ENCODE measurements at places on chromosomes 5 and 9. TPM values are rescaled to one million over a fixed set of nuclear protein-coding genes. Genes with fewer than 3 reads are reported as not detected.
A peak's percentile ranks its signal among the peaks of the same experiment; 100 is the strongest.

- peak; percentile 55 for DNase-seq
Observed at GRCh38 chr5:36301858-36302603, at the start of gene RANBP3L. Gene RANBP3L (minus strand): TSS chr5:36301902. CDS start chr5:36301416, 486 bp downstream.

DNA sequence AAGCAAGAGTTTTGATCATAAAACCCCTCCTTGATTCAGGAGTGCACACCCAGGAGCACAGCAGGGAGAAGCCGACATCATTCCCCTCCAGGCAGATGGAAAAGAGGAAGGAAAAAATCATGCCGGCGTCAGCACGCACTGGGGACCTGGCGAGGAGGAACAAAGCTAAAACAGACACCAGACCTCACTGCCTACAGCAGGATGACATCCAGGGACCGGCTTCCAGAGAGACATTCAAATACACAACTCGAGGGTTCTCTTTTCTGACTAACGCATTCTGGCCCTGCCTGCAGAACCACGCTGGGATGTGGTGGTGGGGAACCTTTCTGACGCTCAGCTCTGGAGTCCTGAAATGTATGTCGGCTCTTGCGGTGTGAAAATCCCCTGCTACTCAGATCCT is 2.7 kb downstream of the UBAC1 start:
- no peak for DNase-seq

DNA sequence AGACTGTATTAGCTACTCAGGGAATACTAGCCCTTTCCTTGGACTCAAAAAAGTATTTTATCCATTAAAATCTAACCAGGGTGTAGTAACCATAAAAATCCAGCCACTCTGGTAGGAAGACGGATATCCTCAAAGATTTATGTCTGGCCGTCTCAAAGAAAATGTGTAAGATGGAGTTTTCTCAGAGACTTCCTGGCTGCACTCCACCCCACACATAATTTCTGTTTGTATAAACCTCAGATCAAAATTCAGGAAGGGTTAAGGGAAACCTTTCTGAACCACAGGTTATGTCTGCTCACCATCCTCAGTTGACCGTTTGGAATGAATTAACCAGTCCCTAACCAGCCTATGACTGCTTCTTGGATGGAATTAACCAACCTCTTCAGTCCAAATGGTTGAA is 13.8 kb upstream of the SMIM23 start:
- DNase-seq, result no peak

DNA sequence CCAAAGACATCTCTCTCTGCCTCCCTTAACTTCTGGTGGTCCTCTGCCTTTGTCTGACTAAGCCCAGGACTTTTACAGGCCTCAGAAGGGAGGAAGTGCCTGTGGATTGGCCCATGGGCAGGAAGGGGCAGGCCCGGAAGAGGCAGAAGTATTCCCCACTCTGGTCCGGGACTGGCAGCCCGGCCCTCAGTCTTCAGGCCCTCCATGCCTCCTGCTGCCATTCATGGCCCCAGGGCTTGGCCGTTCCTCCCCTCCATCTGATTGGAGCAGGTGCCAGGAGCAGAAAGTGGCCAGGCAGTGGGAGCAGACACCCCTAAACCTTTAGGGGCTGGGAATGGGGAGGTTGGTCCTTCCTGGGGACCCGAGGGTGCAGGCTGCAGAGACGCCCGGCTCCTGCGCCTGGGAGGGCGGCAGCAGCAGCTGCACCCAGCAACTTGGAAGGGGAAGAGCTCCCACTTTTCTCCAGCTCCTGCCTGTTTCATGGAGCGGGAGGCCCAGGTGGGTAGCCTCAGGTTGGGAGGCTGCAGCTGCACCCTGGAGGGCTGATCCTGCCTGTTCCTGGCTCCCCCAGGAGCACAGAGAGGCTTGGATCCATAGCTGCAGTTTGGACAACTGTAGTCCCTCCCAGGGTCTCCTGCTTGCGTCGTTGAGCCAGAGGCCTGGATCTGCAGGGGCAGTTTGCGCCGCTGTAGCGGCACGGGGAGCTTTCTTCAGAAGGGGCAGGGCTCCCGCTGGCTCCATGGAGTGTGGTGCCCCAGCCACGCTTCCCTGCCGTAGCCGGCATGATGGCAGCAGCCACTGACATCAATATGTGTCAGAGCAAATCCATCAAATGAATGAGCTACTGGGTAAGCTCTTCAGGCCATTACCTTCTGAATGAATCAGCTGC is 661.5 kb upstream of the NUDT12 start:
- no peak for DNase-seq

GRCh38 chr5:54837981-54838380 is 147.4 kb downstream of the ESM1 start:
- DNase-seq, result no peak

GRCh38 chr5:4772591-4772990 is 367.5 kb upstream of the ADAMTS16 start:
- no peak for DNase-seq

- DNase-seq, result no peak
Observed at GRCh38 chr9:15401266-15401665, 21.4 kb upstream of the SNAPC3 start.

- DNase-seq, result no peak
Observed at GRCh38 chr5:124668353-124669299, 77.8 kb downstream of the ZNF608 start.

GRCh38 chr9:136804509-136805206 is 3.1 kb upstream of the RABL6 start:
- DNase-seq, result no peak

DNA sequence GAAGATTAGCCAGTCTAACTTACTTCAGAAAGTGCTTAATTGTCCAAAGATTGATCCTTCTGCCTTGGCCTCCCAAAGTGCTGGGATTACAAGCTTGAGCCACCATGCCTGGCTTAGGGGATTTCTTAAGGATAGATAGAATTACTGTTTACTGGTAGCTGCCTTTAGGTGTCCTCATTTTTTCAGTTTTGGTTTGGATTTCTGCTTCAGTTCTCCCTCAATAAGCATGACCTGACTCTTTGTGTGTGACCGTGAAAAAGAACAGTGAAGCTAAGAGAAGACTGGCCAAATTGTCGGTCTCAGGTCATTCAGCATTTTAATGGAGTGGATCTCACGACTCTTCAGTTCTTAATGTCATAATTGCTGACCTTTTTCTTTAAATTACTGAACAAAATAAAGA is 22.9 kb upstream of the CMYA5 start:
- no peak for DNase-seq

DNA sequence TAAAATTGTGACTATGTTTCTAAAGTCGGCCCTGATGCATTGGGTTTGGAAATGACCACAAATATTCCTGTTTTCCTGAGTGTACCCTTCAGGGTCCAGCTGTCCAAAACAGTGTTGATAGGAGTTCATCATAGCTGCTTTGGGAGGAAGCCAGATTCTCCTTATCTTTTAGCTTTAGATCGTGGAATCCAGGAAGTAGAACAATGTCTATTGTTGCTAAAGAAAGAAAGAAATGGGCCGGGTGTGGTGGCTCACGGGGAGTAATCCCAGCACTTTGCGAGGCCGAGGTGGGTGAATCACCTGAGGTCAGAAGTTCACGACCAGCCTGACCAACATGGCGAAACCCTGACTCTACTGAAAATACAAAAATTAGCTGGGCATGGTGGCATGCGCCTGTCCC is 9.5 kb downstream of the CAVIN4 start:
- no peak for DNase-seq

DNA sequence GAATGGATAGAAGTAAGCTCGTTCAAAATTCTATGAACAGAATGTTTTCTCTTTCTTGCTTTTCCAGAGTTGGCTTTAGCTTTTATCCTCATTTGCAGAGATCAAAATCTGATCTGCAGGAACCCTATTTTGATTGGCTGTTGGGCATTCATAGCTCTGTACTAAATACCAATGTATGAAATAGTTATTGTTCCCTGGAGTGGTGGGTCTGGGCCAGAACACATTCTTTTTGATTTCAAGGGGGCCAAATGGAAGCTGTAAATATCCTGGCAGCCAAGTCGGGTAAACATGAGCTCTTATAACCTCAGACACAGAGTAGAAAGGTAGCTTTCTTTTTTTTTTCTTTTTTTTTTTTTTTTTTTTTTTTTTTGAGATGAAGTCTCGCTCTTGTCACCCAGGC is 241.5 kb downstream of the PDZD2 start:
- peak; percentile 62 for DNase-seq

DNA sequence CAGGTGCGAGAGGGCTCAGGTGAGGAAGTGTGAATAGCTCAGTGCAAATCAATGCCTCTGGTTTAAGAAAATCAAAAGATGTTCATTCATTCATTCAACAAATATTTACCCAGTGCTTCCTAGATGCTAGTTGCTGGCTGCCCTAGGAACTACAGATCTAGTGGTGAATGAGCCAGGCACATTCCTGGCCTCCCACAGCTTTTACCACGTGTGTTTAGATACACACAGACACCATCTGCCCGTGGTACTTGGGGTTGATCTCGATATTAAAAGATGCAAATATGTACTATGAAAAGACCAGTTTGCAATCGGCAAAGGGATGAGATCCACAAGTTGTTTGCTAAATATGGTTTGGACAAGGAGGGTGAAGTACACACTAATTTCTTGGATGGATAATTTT is 78.2 kb downstream of the GTF3C4 start:
- DNase-seq, result no peak

DNA sequence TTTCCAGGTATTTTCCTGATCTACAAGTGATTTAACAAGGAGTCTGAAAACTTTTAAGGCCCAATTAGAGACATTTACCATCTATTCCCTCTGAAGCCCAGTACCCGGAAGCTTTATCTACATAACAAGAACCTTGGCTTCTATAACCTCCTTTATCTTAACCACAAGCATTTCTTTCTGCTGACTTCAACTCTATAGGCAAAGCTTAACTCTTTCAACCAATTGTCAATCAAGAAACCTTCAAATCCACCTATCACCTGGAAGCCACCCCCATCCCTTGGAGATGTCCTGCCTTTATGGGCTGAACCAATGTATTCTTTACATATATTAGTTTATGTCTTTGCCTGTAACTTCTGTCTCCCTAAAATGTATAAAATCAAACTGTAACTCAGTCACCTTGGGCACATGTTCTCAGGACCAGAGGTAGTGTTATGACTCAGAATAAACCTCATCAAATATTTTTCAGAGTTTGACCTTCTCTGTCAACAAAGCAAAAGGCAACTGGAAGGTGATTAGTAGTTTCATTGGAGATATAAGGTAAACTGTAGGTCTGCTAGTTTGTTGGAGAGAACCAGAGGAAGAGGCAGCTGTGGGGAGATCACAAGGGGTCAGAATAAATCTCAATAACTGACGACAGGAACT is 13.0 kb upstream of the RIMOC1 start:
- no peak for DNase-seq

GRCh38 chr5:53019320-53019719 is 30.2 kb downstream of the ITGA2 start:
- no peak for DNase-seq

Gene SPATA31E1
- not detected for total RNA-seq

Gene COL27A1
- 31.1 TPM for total RNA-seq

Gene F2RL1
- 32.4 TPM for total RNA-seq

Gene ELAVL2
- 3.2 TPM for total RNA-seq

Gene BOD1
- total RNA-seq, result 47.4 TPM

Gene PDE6A
- total RNA-seq, result not detected

Gene ROPN1L
- 0.79 TPM for total RNA-seq

Gene SPINK13
- total RNA-seq, result not detected

Gene SECISBP2
- total RNA-seq, result 54.9 TPM

Gene EQTN
- 1.4 TPM for total RNA-seq

Gene AHRR
- 11.9 TPM for total RNA-seq

Gene PLAC8L1
- total RNA-seq, result not detected

Gene NMUR2
- 0.10 TPM for total RNA-seq

Gene DPYSL3
- 71.4 TPM for total RNA-seq
